ENCODE measurements at places on chromosomes 5 and 9. TPM values are rescaled to one million over a fixed set of nuclear protein-coding genes. Genes with fewer than 3 reads are reported as not detected.
A peak's percentile ranks its signal among the peaks of the same experiment; 100 is the strongest.

DNA sequence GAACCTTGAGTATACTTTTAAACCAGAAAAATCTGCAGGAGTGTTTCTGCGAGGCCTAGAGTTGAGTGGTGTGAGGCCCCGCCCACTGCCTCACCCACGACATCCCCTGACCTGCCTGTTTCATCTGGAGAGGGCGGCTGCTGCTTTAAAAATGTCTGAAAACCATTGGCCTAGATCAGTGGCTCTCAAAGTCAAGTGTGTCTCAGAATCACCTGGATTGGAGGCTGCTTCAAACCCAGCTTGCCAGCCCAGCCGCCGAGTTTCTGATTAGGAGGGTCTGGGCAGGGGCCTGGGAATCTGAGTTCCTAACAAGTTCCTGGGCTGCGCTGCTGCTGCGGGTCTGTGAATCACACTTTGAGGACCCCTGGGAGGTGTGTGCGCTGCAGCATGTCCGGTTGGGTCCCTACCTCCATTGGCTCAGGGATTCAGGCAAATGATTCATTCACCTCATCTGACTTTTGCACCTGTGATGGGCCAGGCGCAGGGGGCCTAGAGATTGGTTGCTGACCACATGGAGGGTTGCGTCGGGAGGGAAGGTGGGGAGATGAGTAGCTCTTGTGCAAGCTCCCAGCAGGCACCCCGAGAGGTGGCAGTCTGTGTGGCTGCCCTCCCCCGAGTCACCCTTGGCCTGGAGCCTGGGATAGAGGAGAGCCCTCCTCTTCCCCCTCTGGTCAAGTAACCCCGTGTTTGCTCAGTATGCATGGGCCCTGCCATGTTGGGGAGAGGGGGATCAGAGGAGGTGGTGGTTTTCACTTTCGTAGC, 27.6 kb upstream of the HMCN2 start:
- DNase-seq, result no peak

GRCh38 chr5:168991311-168991710, 309.6 kb downstream of the SLIT3 start:
- DNase-seq, result no peak

Gene HAVCR1
- 0.18 TPM for polyA plus RNA-seq

Gene MSX2
- polyA plus RNA-seq, result 0.22 TPM

DNA sequence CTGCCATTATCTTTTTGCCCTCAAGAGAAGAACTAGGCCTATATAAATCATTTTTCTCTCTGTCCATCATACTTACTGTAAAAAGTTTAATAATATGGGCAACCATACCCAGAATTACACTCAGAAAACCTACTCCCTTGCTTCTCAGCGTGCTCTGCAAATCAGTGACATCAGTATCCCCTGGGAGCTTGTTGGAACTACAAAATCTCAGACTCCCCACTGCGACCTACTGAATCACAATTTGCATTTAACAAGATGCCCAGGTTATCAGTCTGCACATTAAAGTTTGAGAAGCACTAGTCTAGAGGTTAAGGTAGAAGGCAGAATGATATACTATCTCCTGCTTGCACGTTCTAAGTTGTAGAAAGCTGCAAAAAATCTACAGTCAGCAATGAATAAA, 127.2 kb downstream of the MLLT3 start:
- DNase-seq, result no peak

GRCh38 chr5:66666778-66667177, 70.6 kb downstream of the MAST4 start:
- no peak for DNase-seq

- no peak for DNase-seq
Measured at GRCh38 chr5:10977011-10977410, 216.0 kb upstream of the DAP start.

GRCh38 chr5:159419576-159419975, 89.3 kb upstream of the IL12B start:
- no peak for DNase-seq

- DNase-seq, result no peak
Measured at GRCh38 chr5:133613184-133613583, 843 bp upstream of the FSTL4 start.

- no peak for DNase-seq
Measured at GRCh38 chr9:8062459-8062858, 262.9 kb upstream of the DMAC1 start.

DNA sequence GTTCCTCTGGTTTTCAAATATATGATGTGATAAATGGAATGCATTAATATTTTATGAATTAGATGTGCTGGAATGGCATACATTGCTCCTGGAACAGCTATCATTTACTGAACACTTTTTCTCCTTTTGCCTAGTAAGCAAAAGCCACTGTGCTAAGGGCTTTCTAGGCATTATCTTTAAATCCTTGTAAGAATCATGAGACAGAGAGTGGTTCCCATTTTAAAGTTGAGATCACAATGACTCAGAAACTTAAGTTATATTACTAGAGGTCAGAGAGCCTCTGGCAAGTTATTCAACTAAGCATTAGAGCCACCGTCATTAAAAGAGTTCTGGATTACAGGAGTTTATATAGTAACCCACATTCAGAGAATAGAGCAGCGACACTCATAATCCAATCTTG, 26.7 kb upstream of the FSD1L start:
- no peak for DNase-seq

GRCh38 chr5:145403992-145404391, 431.1 kb downstream of the PRELID2 start:
- no peak for DNase-seq

Gene FBP1
- 1.4 TPM for polyA plus RNA-seq

Gene TRIM7
- polyA plus RNA-seq, result 10.8 TPM

Gene DNAI1
- not detected for polyA plus RNA-seq

Gene C1QTNF3
- polyA plus RNA-seq, result 115 TPM

DNA sequence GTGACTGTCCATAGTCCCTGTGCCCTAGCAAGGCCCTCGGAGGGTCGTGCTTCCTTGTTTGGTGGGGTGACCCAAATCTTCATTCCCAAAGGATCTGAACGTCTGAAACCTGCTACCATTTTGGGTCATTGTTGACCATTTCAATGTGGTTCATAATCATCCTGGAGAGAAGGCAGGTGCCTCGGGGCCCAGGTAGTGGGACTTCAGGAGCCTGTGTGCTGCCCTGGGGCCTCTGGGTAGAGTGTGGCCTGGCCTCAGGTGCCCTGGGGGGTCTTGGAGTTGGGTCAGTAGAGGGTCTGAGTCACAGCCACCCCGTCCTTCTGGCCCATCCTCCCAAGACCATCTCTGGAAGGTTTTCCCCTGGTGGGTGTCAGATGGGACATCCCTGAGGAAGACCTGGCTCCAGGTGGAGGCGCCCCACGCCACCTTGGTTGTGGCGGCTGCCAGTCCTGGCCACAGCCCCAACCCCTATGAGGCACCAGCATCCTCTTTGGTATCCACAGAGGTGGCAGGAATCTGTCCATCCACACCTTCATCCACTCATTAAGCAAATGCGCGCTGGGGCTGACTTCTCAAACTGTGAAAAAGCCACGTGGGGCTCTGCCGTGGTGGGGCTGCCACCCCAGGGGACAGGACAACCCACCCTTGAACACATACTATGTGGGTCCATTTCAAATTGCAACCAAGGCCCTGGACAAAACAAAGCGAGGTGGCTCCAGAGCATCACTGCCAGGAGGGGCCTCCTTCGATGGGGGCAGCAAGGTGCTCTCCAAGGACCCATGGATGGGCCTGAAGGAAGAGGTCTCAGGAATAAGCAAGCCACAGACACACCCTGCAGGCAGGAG, 41.6 kb upstream of the FCN1 start:
- DNase-seq, result no peak

GRCh38 chr9:107750741-107751566, 261.4 kb upstream of the KLF4 start:
- DNase-seq, result peak; percentile 92

- no peak for DNase-seq
Measured at GRCh38 chr5:81241961-81242648, 9.0 kb downstream of the CKMT2 start.

GRCh38 chr5:180212363-180213255, 3.6 kb upstream of the RASGEF1C start:
- DNase-seq, result no peak

Gene FAM53C
- polyA plus RNA-seq, result 39.6 TPM

GRCh38 chr9:129549139-129549538, 71.8 kb downstream of the C9orf50 start:
- no peak for DNase-seq

GRCh38 chr9:111961009-111961408, 64.4 kb downstream of the UGCG start:
- no peak for DNase-seq

- no peak for DNase-seq
Measured at GRCh38 chr9:16043756-16044578, 491.1 kb downstream of the CCDC171 start.

GRCh38 chr5:167877114-167877722, 414.2 kb upstream of the WWC1 start:
- DNase-seq, result no peak

GRCh38 chr9:136433849-136434579, 5.6 kb downstream of the INPP5E start:
- no peak for DNase-seq

Gene CRHBP
- not detected for polyA plus RNA-seq

DNA sequence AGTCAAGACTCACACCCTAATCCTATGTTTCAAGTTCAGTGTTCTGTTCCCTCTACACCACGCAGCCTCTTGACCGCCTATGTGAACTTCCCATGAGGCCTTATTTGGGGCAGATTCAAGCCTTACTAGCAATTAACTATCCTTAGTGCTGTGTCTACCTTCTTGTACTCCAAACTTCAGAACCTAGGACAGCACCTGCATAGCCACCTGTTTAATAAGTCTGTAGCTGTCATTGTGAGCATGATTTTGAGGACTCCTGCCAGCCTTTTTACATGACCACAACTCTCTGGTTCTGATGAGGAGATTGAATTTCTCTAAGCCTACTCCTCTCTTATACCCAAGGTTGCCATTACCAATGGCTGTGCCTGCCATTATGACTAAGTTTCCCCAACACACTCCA, 50.8 kb upstream of the PCSK1 start:
- peak; percentile 4 for DNase-seq

GRCh38 chr9:134493461-134494272, 147.9 kb upstream of the COL5A1 start:
- DNase-seq, result no peak

DNA sequence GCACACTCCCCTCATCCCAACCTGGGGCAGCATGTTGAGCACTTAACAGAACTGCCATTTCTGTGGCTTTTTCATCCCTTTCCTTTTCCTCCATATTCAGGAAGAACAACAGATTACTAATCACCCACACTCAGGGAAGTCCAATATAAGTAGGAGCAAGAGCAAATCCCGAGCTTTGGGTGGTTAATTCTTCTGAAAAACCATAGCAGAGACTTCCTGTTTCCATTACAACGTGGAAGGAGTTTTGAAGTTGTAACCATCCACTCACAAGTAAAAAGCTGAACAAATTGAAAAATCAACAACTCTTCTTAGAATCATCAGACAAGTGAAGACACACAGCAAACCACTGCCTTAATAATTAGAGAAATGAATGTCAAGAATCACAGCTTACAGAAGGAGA, 8.2 kb downstream of the CTSL start:
- DNase-seq, result no peak

Gene DND1
- 0.27 TPM for polyA plus RNA-seq

Gene ENC1
- 32.9 TPM for polyA plus RNA-seq

Gene SIT1
- polyA plus RNA-seq, result not detected

Gene LEAP2
- 4.0 TPM for polyA plus RNA-seq

DNA sequence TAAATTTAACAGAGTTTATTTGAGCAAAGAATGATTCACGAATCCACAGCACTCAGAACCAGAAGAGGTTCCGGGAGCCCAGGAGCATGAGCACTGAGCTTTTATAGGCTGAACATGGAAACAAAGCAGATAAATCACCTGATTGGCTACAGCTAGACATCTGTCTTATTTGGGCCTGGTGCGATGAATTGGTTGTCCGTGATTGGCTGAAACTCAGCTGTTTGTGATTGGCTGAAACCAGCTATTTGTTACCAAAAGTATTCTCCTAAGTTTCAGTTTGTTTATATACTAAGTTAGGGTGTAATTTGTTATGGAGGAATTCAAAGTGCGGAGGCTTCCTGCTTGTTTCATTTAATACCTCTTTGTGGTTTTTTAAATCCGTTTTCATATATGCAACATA, 15.8 kb upstream of the LCP2 start:
- no peak for DNase-seq

Gene HBEGF
- not detected for polyA plus RNA-seq

GRCh38 chr5:12248831-12249230, 344.6 kb upstream of the CTNND2 start:
- no peak for DNase-seq

DNA sequence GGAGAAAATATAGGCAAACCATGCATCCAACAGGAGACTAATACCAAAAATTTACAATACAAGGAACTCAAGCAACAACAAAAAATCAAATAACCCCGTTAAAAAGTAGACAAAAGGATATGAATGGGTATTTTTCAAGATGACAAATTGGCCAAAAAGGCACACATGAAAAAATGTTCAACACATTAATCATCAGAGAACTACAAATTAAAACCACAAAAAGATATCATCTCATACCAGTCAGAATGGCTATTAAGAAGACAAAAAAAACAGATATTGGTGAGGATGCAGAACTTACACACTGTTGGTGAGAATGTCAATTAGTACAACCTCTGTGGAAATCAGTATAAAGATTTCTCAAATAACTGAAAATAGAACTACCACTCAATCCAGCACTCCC, 35.0 kb downstream of the TEX10 start:
- DNase-seq, result no peak

Gene KIF12
- polyA plus RNA-seq, result 0.38 TPM

Gene BARHL1
- polyA plus RNA-seq, result not detected

GRCh38 chr5:64437496-64437895, 68.3 kb upstream of the RGS7BP start:
- DNase-seq, result peak; percentile 15

DNA sequence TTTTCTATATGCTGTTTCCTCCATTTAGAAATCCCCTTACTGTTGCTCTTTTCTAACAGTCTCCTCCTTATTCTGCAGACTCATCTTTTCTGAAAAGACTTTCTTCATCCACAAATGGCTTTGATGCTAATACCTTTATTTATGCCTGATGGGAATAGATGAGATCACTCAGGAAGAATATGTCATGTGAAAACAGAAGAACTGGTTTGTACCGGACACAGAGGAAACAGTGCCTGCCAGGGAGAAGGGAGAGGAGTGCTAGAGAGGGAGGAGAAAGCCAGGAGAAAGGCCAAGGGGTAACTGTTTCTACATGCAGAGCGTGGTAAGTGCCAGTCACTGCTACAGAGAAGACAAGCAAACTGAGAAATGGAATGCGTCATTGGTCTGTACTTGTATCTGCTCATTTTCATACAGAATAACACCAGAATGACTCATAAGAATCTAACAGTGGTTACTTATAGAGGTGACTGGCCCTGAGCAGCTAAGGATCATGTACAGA, 45.9 kb upstream of the PJA2 start:
- DNase-seq, result peak; percentile 63

Gene RANBP3L
- not detected for polyA plus RNA-seq

Gene LCN9
- not detected for polyA plus RNA-seq

Gene SPINK7
- polyA plus RNA-seq, result not detected

All from muscle of arm (tissue), 14 donors.